ENCODE measurements at places on chromosomes 6 and 20. TPM values are rescaled to one million over a fixed set of nuclear protein-coding genes. Genes with fewer than 3 reads are reported as not detected.
A peak's percentile ranks its signal among the peaks of the same experiment; 100 is the strongest.

BHLHE23 gene
- total RNA-seq = not detected

TRIM15 gene
- not detected for total RNA-seq

BANF2 gene
- not detected for total RNA-seq

GRCh38 chr6:37257320-37257633 is 295 bp upstream of the TBC1D22B start:
- no peak for DNase-seq

- DNase-seq = no peak
These were observed 82.7 kb downstream of the SSR1 start for GRCh38 chr6:7230327-7230691.

DNA sequence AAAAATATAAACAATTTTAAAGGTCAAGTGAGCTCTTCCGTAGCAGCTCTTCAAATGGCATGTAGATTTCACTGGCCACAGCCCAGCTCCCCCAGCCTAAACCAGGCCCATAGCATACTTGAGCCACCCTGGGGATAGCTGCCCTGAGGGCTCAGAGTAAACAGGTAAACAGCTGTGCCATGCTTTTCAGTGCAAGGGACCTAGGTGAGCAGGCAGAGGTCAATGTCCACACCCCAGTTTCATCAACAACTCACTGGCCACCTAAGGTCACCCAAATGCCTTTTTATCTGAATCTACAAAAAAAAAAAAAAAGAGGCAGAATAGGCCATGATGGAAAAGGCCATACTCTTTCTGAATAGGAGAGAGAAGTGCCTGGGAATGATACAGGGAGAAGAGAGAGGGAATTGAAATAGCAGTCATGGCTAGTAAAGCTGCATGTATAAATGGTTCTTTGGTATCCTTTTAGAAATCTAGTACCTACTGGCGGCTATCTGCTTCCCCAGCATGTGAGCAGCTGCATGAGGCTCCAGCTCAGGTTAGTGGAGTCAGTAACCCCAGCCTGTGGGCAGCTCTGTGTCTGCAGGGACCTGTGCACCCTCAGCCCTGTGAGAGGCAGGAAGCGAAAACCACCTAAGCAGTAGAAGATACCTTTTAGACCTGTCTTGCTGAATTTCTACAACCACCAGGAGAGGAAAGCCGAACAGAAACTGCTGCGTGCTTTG is 77.0 kb downstream of the FOXA2 start:
- DNase-seq = peak; percentile 62

DNA sequence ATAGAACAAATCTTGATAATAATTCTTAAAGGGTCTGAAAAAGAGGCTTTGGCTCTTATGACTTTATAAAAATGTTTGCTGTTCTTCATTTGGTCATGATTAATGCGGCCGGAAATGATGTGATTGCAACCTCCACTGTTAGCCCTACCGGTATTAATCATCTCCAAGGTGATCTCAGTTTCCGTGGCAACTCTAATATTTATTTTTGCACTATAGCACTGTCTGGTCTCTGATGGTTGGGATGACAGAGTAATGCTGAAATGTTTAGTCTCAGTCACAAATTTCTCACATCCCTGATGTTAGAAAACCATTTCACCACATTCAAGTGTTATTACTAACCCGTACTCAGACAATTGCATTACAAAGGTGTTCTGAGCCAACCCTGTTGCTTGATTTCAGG is 87.4 kb downstream of the TMEM200A start:
- DNase-seq = no peak

GRCh38 chr20:52309181-52309580 is 117.6 kb upstream of the ZFP64 start:
- no peak for DNase-seq

- DNase-seq = no peak
These were observed 40.0 kb downstream of the PHIP start for GRCh38 chr6:79038061-79038460.

DNA sequence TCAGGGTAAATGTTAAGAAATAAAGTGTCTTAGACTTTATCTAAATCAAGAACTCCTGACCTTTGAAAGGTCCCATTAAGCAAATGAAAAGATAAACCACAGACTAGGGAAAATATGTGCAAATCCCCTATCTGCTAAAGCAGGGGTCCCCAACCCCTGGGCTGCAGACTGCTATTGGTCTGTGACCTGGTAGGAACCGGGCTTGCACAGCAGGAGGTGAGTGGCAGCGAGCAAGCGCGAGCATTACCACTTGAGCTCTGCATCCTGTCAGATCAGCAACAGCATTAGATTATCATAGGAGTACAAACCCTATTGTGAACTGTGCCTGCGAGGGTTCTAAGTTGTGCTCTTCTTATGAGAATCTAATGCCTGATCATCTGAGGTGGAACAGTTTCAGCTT is 42.4 kb downstream of the LCA5 start:
- no peak for DNase-seq
